ENCODE measurements at places on chromosomes 12 and 14. TPM values are rescaled to one million over a fixed set of nuclear protein-coding genes. Genes with fewer than 3 reads are reported as not detected.
A peak's percentile ranks its signal among the peaks of the same experiment; 100 is the strongest.

DNA sequence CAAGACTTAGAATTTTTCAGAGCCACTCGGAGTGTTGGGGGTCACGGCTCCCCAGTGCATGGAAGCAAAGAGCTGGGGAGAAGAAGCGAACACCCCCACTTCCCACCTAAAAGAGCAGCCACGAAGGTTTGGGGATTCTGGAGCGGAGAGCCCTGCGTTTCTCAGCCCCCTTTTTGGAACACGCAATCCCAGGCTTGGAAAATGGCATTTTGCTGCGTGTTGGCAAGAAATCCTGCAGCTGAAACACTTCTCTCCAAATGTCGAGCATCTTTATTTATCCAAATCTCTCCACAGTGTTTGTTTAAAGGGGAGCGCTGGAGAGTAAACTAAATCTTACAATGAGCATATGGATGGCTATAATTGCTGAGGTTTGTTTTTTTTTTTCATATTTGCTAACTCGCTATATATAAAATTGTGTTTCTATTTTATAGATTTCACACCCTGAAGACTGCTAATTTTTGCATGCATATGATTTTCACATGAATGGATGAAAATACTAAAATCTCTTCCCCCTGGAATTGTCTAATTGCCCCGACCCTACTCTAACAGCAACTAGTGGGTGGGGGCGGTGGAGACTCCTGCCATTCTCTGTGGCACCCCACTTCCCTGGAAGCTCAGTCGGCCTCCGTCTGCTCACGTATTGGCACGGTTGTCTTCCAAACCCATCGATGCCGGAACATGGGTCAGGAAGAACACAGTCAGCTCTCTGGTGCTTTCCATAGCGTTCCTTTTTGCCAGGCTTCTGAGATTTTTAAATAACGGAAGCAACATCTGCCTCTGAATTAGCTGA lies 120.5 kb downstream of the GCH1 start:
- no peak for DNase-seq

The EMC9 gene
- total RNA-seq = 12.3 TPM

DNA sequence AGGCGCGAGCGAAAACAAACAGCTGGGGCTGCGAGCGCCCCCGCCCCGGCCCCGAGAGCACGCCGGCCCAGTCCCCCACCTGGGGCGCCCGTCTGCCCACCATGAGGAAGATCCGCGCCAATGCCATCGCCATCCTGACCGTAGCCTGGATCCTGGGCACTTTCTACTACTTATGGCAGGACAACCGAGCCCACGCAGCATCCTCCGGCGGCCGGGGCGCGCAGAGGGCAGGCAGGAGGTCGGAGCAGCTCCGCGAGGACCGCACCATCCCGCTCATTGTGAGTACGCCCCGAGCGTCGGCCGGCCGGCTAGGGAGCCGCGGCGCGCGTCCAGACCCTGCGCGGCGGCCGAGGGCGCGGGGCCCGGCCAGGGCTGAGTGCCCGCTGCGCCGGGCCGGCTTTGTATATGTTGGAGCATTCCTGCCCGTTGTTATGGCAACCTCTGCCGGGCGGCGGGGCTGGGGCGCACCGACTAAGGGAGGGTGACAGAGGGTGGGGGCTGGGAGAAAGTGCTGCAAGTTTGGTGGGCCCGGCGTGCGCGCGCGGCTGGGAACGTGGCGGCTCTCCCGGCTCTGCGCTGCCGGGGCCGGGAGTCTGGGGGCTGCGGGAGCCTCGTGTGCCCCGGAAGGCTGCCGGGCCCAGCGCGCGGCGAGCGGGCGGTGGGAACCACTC lies 367 bp downstream of the GALNT16 start:
- peak; percentile 32 for DNase-seq

The OVCH1 gene
- total RNA-seq = 0.51 TPM

DNA sequence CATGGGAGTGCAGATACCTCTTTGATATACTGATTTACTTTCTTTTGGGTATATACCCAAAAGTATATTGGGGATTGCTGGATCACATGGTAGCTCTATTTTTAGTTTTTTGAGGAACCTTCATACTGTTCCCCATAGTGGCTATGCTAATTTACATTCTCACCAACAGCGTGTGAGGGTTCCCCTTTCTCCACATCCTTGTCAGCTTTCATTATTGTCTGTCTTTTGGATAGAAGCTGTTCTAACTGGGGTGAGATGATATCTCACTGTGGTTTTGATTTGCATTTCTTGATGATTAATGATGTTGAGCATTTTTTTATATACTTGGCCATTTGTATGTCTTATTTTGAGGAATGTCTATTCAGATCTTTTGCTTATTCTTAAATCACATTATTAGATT lies 44.1 kb upstream of the JDP2 start:
- DNase-seq = no peak

DNA sequence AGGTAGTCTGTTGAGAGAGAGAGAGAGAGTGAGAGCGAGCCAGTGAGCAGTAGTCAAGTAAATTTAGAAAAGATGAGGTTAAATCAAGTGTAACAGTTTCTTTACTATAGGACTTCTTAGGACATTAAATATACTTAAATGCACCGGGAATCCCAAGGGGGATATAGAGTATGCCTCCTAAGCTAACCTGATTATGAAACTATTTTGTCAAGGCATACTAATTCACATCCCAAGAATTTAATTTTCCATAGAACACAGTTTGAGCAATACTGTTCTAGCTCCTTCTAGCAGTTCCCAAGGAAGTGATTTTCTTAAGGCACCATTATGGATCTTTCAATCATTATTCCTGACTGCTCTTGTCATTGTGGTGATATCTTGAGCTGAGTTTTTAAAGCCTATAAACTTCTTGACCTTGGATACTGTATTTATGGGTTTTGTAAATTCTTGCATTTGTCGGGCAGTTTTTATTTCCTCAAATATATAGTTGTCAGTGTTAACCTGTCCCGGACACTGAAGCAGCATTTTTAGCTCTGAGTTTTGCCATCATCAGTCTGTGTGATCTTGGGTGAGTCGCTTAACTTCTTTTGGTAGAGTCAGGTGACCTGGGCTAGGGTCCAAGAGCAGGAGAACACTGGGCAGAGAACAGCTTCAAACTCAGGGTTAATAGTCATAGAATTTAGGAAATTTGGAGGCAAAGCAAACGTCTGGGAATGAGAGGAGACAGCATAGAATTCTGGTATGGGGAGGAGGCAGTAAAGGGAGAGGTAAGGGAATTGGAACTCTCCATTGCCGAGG lies 196.5 kb upstream of the FRMD6 start:
- DNase-seq = no peak

DNA sequence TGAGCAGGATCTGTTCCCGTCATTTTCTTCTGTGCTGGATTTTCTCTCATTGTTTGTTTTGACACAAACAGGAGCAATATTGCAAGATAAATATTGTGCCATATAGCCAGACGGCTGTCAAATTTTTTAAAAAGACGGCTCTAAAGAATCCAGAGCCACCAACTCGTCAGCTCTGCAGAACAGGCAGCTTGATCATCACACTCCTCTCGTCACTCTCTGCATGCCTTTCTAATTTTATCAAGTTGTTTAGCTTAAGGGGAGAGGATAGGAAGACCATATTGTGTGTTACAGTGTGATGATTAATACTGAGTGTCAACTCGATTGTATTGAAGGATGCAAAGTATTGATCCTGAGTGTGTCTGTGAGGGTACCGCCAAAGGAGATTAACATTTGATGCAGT lies 562.8 kb downstream of the GALC start:
- DNase-seq = no peak

The VWF gene
- total RNA-seq = 0.26 TPM

The OSGEP gene
- 29.5 TPM for total RNA-seq

- no peak for DNase-seq
Observed at GRCh38 chr12:132133952-132134652, 10.0 kb downstream of the DDX51 start.

GRCh38 chr12:91094957-91095356 lies 16.3 kb downstream of the LUM start:
- DNase-seq = no peak

DNA sequence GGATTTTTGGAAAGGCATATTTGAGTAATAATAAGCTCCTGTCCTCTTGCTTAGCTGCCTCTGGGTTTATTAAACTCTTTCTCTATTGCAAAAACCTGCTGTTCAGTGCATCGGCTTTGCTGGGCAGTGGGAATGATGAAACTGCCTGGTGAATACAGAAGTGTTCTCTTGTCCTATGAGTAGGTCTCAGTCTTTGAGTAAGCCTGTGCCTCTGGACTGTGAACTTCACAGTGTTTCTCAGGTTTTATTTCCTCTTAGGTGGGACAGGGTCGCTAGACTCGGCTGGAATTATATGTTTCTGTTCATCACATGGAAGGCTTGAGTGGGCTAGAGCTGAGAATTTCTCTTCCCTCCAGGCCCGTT lies 46.4 kb downstream of the CRADD start:
- DNase-seq = no peak

DNA sequence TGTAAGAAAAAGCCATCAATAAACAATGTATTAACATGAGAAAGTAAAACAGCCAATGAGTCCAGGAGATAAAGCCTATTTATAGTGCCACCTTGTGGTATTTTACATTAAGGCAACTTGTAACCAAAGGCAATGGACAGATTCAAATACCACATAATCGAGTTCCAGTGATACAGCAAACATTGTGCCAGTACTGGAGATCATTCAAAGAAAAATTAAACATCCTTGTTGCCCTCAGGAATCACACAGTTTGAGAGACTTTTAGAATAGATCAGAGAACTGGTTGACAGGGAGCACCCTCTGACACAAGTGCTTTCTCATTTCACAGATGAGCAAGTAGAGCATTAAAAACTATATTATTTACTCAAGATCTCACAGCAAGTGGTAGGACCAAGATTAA lies 98.1 kb downstream of the DDHD1 start:
- peak; percentile 38 for DNase-seq

The CLEC4A gene
- total RNA-seq = 0.33 TPM

- peak; percentile 9 for DNase-seq
Observed at GRCh38 chr12:77855548-77855947, 24.9 kb downstream of the NAV3 start.

DNA sequence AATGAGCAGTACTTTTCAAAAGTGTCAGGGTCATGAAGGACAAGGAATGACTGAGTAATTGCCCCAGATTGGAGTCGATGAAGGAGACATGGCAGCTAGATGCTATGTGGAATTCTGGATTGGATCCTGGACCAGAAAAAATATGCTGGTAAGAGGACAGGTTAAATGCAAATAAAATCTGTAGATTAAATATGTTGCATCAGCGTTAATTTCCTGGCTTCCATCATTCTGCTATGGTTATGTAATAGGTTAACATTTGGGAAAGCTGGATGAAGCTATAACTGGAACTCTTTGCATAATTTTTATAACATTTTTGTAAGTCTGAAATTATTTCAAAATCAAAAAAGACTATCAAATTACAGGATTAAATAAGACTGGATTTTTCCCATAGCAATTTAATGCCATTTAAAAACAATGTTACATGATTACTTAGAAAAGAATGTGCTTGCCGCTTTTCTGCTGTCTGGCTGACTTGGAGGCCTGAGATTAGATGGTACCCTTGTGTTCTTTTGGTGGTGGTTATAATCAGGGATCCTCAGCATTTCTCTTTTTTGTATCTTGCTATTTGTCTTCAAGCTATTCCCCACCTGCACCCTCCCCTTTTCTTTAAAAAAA lies 65.1 kb downstream of the FBXW8 start:
- peak; percentile 57 for DNase-seq

The SLC22A17 gene
- 23.1 TPM for total RNA-seq

GRCh38 chr12:49684310-49684854 lies 22.8 kb downstream of the FMNL3 start:
- no peak for DNase-seq

- no peak for DNase-seq
Observed at GRCh38 chr14:77284466-77284865, 13.5 kb upstream of the NGB start.

The PTPRR gene
- under 0.01 TPM for total RNA-seq

DNA sequence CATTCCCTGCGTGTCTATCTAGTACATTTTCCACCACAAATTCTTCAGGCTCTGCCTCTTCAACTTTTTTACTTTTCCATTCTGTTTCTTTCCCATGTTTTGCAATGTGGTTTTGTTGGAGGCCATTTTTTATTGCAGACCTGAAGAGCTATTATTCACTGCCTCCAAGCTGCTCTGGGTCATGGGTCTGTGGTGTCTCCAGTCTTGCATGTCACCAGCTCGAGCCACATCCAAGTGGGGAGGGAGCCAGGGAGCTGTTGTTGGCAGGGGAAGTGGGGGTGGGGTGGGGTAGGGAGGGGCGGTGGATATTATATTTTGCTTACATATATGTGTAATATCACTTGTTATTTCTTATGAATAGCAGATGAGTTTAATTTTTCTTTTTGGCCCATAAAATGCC lies 69.1 kb downstream of the VEZT start:
- DNase-seq = no peak

Data from fibroblast of lung (primary cell).